ENCODE measurements at places on chromosomes 6 and 20.

DNA sequence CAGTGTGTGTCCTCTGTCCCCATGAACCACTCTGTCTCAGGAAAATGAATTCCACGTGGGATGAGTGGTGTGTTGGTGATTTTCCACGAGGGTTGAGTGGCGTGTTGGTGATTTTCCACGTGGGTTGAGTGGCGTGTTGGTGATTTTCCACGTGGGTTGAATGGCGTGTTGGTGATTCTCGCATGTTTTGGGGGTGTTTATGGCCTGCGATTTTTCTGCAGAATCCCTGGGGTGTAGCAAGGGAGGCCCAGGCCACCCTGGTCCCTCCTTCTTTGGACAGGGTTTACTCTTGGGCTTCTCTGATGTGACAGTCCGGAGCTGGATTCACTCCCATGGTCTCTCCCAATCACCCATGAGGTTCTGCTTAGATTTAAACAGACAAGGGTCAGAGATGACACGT, 90.6 kb upstream of the FRMD1 start:
- no peak for DNase-seq

GRCh38 chr6:111794727-111795452, 78.4 kb downstream of the FYN start:
- no peak for DNase-seq

- DNase-seq = peak; percentile 4
These were observed 100.8 kb downstream of the FAM217A start for GRCh38 chr6:3977875-3978711.

DNA sequence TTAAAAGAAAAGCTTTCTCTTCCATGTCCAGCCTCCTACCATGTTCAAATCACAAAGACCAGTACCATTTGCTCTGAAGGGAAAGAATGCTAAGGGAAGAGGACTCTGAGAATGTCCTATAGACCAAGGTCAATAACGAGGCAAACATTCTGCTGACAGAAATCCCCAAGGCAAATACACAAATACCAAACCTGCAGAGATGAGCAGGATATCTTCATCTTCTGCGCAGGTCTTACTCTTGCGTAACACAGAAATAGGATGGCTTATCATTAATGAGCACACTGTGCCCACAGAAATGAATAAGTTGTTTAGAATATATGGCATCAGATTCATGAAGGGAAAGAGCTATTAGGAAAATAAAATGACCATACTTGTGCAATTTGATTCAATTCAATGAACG, 137.3 kb downstream of the BTBD9 start:
- no peak for DNase-seq

GRCh38 chr20:10992731-10993130, 318.9 kb upstream of the JAG1 start:
- DNase-seq = no peak

- DNase-seq = no peak
These were observed 142.3 kb upstream of the SASH1 start for GRCh38 chr6:148200293-148200692.

GRCh38 chr20:62030357-62030756, 35.3 kb downstream of the TAF4 start:
- no peak for DNase-seq

DNA sequence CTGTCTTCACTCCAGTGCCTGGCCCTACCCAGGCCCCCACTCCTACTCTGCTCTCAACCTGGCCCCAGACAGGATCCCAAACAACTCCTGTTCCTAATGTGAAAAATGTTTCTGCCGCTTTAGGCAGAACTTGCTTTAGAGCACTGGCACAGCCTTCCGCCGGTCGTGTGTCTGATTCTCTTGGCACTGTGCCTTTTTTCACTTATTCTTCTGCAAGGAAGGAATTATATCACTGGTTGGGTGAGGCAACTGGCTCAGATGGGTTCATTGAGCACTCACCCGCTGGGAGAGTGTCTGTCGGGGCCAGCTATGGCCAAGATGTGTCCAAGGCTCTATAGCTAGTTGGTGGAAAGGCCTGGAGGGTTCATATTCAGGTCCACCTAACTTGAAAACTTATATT, 33.6 kb upstream of the HLA-A start:
- DNase-seq = no peak

GRCh38 chr6:53566755-53567154, 21.9 kb upstream of the GCLC start:
- no peak for DNase-seq

DNA sequence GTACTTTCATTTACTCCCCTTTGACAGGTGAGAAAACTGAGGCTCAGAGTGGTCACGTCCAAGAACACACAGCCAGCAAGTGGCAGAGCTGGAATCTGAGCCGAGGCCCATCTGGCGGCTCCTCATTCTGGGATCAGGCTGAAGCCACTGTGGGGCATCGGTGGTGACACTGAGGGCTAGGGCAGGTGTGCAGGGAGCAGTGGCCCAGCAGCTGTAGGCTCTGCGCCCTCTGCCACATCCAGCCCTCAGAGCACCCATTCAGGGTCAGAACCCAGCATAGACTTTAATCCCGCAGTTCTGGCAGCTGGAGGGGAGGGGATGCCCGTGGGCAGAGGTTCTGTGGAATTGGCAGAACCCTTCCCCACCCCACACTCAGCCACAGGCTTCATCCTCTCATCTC, 210.3 kb downstream of the PREX1 start:
- no peak for DNase-seq

DNA sequence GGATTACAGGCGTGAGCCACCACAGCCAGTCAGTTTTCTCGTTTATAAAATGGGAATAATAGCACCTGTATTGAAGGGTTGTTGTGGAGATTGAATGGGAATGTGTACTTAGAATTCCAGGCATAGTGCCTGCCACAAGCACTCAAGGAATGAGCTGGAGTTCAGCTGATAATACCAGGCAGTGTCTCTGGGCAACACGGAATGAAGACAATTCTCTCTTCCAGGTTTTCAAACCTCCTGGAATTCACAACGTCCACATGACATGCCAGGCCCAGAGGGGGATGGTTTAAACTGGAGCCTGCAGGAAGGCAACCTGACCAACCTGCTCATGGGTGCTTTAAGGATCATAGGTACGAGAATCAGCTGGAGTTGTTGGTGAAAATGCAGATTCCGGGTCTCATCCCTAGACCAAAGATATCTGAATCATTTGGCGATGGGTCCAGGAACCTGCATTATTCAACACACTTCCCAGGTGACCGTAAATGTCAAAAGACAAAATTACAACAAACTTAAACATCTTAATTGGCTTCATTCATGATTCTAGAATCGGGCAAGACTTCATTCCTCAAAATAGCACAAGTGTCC, 1.9 kb upstream of the PTPN1 start:
- DNase-seq = no peak
